ENCODE measurements at places on chromosomes 4 and X. TPM values are rescaled to one million over a fixed set of nuclear protein-coding genes. Genes with fewer than 3 reads are reported as not detected.

SSX2B gene
- not detected for total RNA-seq

CYBB gene
- 13.3 TPM for total RNA-seq

TRPC3 gene
- total RNA-seq, result 0.66 TPM

PDK3 gene
- total RNA-seq, result 44.0 TPM

TMSB15A gene
- total RNA-seq, result not detected

TCEAL7 gene
- total RNA-seq, result 8.2 TPM

ATRX gene
- 92.6 TPM for total RNA-seq

PABPC1L2B gene
- not detected for total RNA-seq

GYPB gene
- total RNA-seq, result not detected

CCDC149 gene
- 21.0 TPM for total RNA-seq

RADX gene
- total RNA-seq, result 1.7 TPM

SORBS2 gene
- 1,081 TPM for total RNA-seq

CXCL3 gene
- total RNA-seq, result 2.2 TPM

TMSB15B gene
- 5.7 TPM for total RNA-seq

SHROOM2 gene
- 0.42 TPM for total RNA-seq

FGD1 gene
- 8.0 TPM for total RNA-seq

GC gene
- not detected for total RNA-seq

RAB41 gene
- not detected for total RNA-seq

DNA sequence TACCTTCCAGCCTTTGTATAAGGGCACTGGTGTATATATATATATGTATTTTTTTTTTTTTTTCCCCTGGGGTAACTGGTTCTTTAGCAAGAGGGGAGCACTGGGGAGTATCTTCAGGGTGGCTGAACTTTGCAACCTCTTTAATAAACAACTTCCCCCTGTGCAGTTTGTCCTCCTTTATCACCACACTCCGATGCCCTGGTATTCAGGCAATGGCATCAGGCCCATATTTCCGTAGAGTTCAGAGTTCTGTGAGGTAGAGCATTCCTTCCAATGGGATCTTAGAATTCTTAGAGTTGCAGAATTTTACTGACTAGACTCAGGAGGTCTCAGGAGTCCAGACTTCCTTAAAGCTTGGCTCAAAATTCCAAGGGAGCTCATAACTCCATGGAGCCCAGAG, 24.6 kb downstream of the NYX start:
- no peak for DNase-seq

GRCh38 chr4:1202526-1203011, 30.2 kb upstream of the SPON2 start:
- DNase-seq, result no peak

- DNase-seq, result no peak
Measured at GRCh38 chr4:81380437-81380836, 91.3 kb downstream of the RASGEF1B start.

- DNase-seq, result no peak
Measured at GRCh38 chr4:147044241-147044640, 98.6 kb upstream of the TTC29 start.

- DNase-seq, result no peak
Measured at GRCh38 chr4:120749445-120750151, 172.9 kb downstream of the PRDM5 start.

GRCh38 chr4:46844325-46844917, 64.6 kb downstream of the COX7B2 start:
- no peak for DNase-seq

DNA sequence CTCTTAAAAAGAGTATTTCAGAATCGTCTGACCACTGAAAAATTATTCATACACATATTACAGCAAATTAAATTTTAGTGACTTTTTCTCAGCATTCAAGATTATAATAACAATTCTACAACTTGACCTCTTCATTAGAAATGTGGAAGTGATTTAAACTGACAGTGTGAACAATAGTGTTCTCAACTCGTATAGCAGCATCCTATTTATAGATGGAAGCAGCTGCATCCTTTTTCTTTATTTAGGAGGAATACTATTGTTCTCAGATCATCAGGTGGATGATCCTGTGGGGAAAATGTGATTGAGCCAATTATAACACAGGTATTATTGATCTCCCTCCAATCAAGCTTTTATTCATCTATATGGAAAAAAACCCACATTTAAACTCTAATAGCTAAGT, 56.7 kb downstream of the RAPGEF2 start:
- no peak for DNase-seq

DNA sequence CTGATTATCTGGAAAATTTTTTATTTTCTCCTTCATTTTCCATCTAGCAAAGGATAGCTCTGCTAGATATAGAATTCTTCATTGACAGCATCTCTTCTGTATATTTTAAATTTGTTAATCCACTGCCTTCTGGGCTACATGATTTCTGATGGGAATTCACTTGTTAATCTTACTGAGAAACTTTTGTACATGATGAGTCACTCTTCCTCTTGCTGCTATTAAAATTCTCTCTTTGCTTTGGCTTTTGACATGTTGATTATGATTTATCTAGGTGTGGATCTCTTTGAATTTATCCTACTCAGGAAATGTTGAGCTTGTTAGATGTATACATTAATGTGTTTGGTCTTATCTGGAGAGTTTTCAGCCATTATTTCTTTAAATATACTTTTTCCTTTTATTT, 27.5 kb downstream of the OR13H1 start:
- no peak for DNase-seq

- DNase-seq, result no peak
Measured at GRCh38 chr4:8772499-8773123, 99.0 kb downstream of the HMX1 start.

DNA sequence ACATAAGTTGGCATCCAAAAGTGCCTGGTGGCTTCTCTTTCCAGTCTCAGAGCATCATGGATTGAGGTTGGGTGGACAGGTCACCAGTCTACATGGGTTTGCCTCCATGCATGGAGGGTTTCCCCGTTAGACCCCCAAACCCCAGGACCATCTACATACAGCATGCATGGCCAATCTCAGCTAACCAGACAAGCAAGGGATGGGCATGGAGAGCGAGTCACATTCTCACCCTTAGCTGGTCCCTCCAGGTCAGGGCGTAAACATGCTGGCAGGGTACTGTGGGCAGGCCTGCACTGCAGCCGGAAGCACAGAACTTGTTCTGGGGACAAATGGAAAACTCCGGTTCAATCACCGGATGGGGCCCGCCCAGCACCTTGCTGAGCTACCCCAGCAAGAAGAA, 37.3 kb downstream of the HCCS start:
- no peak for DNase-seq

GRCh38 chr4:184583738-184584502, 65.3 kb downstream of the CASP3 start:
- DNase-seq, result no peak

DNA sequence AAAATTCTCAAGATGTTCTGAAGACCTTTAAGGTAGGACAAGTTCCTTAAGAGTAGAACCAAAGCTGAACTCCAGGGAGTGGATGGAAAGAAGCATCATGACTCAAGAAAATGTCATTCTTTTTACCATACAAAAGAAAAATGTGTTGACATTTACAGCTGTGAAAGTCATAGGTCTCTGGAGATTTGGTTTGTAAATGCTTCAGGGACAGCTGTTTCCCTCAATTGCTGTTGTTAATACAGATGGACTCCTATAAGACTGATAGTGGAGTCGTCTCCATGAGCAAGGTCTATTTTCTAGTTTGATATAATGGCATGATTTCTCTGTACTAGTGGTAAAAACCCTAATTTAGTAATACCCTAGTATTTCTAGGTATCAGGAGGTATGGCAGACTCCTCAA, 101.7 kb downstream of the PHOX2B start:
- DNase-seq, result no peak

GRCh38 chrX:3788494-3789233, 75.2 kb upstream of the PRKX start:
- DNase-seq, result no peak

DNA sequence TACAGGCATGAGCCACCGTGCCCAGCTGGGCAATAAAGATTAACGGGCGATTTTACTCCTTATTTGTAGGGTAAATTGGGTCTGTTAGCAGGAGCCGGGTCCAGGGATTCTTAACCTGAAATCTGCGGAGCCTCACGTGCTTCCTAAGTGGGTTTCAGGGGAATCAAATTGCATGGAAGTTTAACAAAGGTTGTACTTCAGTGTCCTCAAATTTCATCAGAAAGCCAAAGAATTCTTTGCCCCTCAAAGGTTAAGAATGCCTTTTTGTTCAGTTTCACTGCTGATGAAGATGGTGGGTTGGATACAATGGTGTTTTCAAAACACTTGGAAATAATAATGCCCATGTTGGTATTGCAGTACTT, 67.9 kb downstream of the AFF1 start:
- DNase-seq, result no peak

DNA sequence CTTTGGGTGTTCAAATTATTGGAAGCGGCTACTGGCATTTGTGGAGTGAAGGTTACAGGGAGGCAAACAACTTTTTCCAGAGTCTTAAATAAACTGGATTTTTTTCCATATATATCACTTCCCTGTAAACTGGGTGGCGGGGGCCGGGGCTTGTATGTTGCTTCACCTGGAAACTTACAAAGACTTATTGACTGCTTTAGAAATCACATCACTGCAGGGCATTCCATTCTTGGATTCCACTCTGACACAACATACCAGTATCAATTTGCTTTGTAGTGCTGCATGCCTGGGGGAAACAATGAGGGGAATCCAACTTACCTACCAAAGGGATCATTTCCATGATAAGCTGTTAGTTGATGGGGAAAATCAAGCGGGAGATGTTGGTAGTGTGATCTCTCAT, 21.7 kb upstream of the FAM156A start:
- no peak for DNase-seq

DNA sequence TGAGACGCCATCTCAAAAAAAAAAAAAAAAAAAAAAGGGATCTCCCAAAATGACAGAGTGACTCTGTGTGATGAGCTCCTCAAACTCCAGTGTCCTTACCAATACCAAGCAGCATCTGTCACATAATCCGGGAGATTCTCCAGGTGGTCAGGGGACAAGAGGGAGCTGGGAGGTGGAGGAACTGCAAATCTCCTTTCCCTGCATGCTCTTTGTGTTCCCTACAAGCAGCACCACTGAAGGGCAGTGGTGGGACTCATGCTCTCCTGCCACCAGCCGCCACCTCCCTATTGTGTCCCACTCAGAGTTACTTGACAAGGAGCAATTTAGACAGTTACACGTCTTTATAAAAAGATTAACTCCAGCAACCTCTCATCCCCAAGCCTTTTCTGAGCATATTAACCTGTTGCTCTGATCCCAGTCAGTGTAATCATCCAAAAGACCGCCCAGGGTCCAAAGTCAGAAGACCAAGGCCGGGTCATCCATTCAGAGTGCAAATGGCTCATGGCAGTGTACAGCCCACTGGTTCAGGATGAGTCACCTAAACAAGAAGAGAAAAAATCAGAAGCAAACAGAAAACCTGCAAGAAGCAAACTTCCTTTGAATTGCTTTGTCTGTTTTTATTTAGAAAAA, 23.6 kb downstream of the MGST2 start:
- DNase-seq, result no peak

- no peak for DNase-seq
Measured at GRCh38 chr4:139633195-139633594, 32.4 kb upstream of the MGST2 start.

DNA sequence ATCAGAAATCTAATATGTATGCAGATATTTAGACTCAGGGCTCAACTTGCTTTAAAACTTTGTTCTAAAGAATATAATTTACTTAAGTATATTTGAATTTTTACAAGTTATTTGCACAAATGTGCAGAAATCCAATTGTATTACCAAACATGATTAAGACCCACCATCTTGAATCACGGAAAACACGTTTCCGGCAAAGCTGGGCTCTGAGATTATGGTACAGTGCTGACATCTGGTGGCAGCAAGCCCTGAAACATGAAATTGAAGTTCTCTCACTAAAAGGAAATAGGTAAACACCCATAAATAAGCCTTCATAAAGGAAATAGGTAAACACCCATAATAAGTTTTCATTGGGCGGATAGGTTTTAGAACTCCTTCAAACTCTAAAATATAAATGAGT, 98.3 kb upstream of the MAOA start:
- DNase-seq, result no peak

DNA sequence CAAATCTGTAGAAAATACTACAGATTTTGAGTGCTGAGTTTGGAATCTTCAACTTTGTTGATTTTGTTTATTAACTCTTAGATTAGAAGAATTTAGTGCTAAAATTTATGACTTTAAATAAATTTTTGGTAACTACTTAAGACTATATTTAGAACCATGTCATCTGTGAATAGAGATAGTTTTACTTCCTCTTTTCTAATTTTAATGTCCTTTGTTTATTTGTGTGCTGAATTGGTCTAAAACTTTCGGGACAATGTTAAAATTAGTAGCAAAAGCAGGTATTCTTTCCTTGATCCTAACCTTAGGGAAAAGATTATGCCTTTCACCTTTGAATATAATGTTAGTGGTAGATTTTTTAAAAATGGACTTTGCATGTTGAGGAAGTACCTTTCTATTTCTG, 119.7 kb upstream of the CXorf51A start:
- DNase-seq, result no peak

GRCh38 chr4:163132469-163133218, 34.0 kb downstream of the NAF1 start:
- no peak for DNase-seq

GRCh38 chr4:874971-875817, 49.3 kb upstream of the CPLX1 start:
- no peak for DNase-seq

GRCh38 chr4:75327804-75328512, 186.2 kb downstream of the RCHY1 start:
- DNase-seq, result no peak

GRCh38 chr4:11471046-11471441, 42.4 kb upstream of the HS3ST1 start:
- DNase-seq, result no peak

DNA sequence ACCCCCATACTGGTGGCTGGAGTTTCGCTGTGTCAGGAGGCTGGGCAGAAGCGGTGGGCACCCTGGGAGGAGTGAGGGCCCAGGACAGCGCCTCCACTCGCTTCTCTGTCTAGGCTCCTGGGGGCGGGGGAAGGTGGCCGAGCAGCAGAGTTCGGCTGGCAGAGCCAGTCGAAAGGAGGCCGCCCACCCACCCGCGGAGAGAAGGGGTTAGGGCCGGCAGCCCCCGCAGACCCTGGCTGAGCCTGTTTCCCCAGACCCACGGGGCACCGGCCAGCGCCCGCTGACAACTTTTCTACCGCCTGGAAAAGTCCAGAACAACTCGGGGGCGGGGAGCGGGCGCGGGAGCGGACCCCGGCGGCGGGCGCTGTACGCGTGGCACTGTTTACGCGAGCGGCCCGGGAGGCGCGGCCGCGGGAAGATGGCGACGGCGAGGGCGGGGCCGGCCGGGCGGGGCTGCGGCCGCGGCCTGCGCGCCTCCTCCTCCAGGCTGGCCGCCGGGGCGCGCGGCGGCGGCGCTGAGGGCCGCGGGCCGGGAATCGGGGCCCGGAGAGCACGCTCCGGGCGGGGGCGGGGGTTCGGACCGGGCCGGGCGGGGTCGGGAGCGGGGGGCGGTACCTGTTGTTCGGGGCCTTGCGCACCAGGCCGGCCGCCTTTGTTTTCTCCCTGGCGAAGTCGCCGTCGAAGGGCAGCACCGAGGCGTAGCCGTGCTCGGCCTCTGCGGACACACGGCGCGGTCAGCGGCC, 628 bp downstream of the MXD4 start:
- DNase-seq, result no peak

All from esophagus muscularis mucosa (tissue), 4 donors.